ENCODE measurements at places on chromosomes 3 and 15.

DNA sequence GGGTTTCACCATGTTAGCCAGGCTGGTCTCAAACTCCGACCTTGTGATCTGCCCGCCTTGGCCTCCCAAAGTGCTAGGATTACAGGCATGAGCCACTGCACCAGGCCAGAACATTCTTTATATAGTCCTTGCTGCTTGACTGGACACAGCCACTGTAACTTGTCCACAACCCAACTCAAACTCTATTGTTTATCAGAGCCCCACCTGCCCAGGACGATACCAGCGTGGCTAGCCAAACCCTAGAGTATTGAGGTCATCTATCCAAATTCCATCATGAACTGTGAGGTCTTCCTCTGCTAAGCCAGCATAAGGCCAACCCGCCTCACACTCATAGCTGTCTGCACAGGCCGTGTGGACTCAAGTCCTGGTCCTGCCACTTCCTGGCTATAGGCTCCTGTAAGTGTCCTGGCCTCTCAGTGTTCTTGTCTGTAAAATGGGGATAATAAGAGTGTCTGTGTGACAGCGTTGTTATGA is 63.9 kb downstream of the DAPK2 start:
- DNase-seq, result no peak

GRCh38 chr15:69323893-69324430 is 25.2 kb downstream of the PAQR5 start:
- no peak for DNase-seq

GRCh38 chr15:25268166-25268565 is 170.7 kb downstream of the UBE3A start:
- DNase-seq, result no peak

GRCh38 chr3:149494022-149494758 is 19.7 kb downstream of the TM4SF4 start:
- DNase-seq, result peak; percentile 73

- DNase-seq, result no peak
Observed at GRCh38 chr3:179421500-179421899, 29.8 kb downstream of the GNB4 start.

DNA sequence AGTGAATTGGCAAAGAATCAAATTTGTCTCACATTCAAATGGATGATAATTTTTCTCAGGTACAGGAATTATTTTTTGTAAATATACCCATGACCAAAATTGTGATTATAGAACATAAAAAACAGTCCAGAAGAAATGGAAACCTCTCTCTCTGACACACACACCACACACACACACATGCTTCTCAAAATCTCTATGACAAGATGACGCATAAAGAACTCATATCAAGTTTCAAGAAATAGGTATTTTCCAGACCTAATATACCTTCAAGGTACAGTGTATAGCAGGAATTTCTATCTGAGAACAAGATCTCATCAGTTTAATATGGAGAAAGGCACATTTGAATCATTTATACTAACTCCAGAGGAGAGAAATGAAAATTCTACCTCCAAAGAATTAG is 1069.1 kb upstream of the ALCAM start:
- no peak for DNase-seq

DNA sequence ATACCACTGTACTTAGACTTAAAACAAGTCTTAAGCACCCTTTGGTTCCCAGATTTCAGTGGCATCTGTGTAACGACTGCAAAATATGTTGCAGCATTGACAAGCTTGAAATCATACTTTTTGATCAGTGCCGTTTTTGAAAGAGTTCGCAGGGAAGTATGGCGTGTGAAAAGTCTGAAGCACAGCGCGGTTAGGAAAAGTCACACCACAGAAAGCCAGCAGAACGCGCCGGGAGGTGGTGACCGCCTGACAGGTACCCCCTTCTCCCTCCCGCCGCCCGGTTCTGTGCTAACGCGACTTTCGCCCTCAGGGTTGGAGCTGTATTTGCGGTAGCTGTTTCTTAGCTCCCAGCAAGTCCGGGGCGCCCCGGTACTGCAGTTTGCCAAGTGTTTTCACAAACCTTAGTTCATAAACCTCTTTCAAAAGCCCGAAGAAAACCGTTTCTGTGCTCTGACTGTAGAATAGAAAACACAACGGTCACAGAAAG is 481 bp upstream of the CRYBG3 start:
- no peak for DNase-seq

- DNase-seq, result no peak
Observed at GRCh38 chr3:113684271-113684819, 12.1 kb downstream of the USF3 start.

GRCh38 chr3:132404276-132404675 is 13.0 kb upstream of the DNAJC13 start:
- DNase-seq, result no peak

DNA sequence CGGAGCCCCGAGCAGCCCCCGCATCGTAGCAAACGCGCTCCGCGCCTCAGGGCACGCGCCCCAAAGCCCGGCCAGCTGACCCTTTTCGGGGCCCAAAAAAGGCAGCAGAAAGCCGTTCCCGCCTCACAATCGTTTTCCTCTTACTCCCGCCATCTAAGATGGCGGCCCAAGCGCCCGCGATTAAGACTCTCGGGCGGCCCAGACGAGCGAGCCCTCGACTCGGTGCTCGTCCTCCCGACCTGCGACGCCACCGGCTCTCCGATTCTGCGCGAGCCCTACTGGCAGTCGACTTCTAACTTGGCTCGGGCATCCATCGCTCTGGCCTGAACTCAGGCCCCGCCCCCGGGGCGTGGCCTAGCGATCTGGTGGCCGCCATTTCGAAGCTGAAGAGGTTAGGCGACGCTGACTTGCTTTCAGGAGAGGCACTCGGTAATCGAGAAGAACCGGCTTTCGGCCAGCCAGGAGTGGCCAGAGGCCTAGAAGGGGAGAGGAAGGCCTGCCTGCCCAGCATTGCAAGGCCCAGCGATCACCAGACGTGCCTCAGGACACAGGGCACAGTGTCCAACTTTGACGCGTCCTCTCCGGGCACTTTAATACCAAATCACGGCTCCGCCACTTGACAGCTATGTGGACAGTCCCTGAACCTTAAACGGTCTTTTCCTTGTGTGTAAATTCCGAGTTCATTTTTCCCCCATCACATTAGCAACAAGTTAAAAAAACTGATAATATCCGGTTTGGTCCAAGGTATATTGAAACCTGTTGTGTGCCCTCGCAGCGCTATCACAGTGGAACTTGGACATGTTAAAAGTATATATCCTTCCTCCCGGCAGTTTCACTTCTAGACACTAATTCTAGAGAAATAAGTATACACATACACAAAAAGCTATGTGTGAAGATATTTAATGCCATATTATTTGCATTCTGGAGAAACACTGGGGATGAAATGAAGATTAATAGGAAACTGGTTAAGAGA is at the start of gene RAF1:
Gene RAF1, minus strand, starts transcription at position 182 of the 973 bp plus-strand sequence. CDS start 45,396 bp downstream, outside the sequence.
- DNase-seq, result peak; percentile 86

DNA sequence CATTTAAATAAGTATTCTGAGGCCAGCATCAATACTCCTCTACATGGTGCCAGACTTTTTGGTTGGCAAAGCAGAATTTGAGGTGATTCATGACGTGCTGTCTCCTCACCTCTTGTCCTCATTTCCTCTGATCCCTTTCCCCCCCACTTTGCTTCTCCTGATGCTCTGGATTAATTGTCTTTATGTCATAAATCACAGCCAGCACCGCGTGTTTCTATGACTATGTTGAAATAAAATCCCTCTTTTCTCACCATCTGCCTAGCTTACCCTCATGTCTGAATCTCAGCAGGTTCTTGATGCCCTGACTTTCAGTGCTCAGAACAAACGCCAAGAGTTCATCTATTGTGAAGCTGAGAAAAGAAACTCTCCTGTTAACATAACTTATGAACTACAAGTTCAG is 19.7 kb upstream of the PTPRG start:
- no peak for DNase-seq

DNA sequence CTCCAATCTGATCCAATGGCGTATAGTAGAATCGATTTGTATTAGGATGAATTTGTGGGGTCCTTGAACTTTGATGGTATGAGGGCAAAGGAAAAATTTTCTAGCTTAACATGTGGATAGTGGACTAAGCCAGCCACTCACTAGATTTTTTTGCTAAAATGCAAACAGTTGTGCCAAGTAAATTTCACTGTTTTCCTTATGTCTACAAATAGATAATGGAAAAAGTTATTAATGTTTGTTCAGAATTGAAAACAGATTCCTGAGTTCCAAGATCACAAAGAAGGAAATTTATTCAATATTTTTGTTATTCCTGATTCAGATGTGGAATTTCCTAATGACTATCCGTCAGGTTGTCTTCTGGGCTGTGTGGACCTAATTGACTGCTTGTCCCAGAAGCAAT is 35.2 kb upstream of the ZNF609 start:
- no peak for DNase-seq

DNA sequence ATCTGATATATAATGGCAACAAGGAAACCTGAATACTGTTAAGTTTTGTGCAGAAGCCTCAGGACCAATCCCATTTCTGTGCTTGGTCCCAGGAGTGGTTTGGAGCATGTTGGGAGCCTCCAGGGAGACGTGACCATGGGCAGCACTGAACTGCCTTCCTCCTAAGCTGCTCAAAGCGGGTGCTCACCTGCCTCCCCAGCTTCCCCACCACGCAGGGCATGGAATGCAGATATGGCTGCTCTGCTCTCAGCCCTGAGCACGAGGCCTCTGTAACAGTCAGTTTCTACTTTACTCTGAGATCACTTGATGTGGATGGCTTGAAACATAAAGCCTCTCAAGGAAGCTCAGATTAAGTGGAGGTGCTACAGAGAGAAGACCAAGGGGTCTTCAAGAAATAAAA is 49.3 kb downstream of the MESD start:
- DNase-seq, result no peak

- DNase-seq, result no peak
Observed at GRCh38 chr3:78689378-78689777, 1078.4 kb downstream of the ROBO1 start.

Data from NCI-H1436 (cell line).